Neuronal stem cell (in vitro differentiated cells): ENCODE measurements at places on chromosomes 6 and 20.
A peak's percentile ranks its signal among the peaks of the same experiment; 100 is the strongest.

DNA sequence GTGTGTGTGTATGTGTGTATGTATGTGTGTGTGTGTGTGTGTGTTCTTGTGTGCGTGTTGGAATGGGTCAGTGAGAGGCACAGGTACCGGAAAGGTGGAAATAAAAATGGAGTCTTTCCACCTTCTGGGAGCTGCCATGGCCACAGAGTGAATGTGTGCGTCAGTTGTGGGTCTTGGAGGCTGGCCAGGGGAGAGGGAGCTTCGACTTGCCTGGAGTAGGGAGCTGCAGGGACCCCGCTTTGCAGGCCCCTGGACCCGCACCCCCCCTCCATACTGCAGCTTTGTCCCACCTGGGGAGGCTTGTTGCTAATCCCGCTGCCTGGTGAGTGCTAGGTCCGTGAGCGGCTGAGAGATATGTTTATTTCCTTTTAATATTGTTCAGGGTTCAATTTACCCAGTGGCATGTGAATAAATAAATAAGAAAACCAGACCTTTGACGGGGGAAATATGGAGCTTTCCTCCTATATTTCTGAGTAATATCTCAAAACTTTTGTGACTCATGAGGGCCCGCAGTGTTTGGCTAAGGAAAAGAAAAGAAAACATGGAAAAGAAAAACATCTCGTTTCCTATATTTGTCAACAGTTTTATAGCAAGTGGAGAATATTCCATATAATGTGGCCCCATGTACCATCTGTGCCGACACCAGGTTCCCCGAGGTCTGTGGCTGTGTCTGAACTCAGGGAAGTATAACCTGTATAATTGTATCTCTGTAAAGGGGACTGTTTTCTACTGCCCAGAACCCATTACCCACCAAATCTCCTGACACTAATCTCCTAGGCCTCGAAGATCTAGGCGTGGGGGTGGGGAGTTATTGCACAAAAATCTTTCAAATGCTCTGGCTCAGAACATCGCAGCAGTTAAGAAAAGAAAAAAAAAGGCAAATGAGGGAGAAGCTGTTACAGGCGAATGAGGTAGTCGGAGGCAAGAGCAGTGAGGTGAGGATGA lies 24.6 kb upstream of the CCDC167 start:
- DNase-seq, result no peak

- DNase-seq, result no peak
These were observed 556 bp downstream of the PANK2 start for GRCh38 chr20:3889489-3890397.

- no peak for DNase-seq
These were observed 263.7 kb downstream of the TAF4 start for GRCh38 chr20:61801857-61802442.

DNA sequence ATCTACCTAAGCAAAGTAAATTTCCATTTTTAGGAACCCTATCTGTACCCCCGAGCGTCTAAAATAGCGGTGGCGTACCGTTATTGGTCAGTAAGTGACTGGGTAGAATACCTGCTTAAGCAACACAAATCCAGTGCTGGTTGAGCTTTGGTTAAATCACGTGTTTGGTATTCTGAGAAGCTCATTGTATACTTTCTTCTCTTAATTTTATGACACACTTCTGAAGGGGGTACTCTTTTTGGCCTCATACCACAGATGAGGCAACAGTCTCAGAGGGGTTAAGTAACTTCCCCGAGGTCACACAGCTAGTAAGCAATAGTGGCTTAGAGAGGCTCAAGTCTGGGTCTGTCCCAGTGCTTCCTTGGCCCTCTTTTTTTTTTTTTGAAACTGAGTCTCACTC lies 151.2 kb downstream of the TFAP2C start:
- DNase-seq, result no peak

DNA sequence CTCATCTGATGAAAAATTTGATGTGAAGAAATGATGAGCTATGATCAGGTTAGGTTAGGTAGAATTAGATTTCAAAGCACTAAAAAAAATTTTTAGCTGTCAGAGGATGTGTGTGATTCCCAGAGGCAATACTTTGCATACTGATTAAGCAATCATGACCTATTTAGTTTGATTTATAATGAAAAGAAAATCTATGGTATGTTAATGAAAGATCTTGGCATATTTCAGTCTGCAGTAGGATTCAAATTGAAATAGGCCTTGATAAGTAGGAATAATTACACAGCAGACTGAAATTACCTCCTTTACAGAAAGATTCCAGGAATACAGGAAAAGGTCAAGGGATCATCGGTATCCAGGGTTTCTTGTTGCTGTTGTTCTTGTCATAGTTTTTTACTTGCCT lies 69.3 kb downstream of the HDDC2 start:
- DNase-seq, result no peak

GRCh38 chr20:10642856-10643559 lies 30.8 kb downstream of the JAG1 start:
- DNase-seq, result no peak

GRCh38 chr6:113457198-113457597 lies 399.9 kb upstream of the MARCKS start:
- no peak for DNase-seq

DNA sequence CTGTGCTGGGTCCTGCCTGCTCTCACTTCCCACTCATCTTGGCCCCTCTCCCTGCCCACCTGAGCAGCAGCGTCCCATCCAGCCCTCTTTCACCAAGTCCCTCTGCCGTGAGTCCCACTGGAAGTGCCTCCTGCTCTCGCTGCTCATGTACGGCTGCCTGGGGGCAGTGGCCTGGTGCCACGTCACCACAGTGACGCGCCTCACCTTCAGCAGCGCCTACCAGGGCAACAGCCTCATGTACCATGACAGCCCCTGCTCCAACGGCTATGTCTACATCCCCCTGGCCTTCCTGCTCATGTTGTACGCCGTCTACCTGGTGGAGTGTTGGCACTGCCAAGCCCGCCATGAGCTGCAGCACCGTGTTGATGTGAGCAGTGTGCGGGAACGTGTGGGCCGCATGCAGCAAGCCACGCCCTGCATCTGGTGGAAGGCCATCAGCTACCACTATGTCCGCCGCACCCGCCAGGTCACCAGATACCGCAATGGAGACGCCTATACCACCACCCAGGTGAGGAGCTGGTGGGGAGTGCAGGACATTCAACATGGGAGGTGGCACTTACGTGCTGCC lies 2.8 kb downstream of the TMEM151B start:
- no peak for DNase-seq

GRCh38 chr6:118408863-118409262 lies 139.2 kb upstream of the PLN start:
- DNase-seq, result no peak

GRCh38 chr6:169923468-169924464 lies 172.3 kb downstream of the ERMARD start:
- DNase-seq, result no peak

- no peak for DNase-seq
These were observed 357.2 kb upstream of the RGS17 start for GRCh38 chr6:153488267-153488666.

DNA sequence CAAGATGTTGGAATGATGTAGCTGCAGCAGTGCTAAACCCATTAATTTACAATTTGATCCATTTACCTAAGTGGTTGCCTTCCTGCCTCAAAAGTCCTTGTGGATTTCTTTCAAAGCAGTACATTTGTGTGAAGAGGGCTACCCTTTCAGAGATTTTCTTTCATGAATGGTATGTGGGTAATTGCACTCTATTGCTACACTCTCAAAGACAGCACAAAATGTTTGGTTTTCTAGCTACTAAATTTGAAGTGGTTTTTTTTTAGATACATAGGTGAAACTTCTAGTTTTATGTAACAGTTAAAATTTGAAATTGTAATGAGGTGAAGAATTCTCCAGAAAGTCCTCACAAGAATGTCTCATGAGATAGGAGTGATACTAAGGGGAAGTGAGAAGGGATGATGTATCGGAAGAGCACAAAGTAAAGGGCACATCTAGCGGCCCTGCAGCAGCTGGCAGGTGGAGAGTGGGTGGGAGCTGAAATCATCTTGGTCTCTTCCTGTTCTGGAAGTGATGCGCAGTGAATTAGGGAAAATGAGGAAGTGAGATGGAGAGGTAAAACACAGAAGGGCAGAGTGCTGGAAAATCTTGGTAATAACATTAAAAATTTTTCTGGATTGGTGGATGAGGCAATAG lies 236.8 kb upstream of the MAN1A1 start:
- no peak for DNase-seq

DNA sequence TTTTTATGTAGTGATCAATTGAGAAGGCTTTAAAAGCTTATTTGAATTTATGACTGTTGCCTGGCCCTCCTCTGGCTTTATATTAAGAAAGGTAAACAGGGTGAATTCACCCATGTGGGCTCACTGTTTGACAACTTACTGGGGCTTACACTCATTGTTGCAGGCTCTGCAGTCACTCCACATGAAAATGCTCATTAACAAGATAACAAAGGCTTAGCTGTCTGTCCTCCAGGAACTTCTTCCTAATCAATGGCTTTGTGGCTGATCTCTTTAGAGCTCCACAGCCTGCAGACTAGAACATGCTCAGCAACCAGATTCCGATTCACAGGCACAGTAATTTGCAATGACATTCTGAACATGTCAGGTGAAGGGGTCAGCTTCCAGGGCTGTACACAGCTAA lies 323.2 kb upstream of the MAN1A1 start:
- peak; percentile 58 for DNase-seq

GRCh38 chr6:10627800-10628199 lies 66.6 kb downstream of the C6orf52 start:
- DNase-seq, result no peak

DNA sequence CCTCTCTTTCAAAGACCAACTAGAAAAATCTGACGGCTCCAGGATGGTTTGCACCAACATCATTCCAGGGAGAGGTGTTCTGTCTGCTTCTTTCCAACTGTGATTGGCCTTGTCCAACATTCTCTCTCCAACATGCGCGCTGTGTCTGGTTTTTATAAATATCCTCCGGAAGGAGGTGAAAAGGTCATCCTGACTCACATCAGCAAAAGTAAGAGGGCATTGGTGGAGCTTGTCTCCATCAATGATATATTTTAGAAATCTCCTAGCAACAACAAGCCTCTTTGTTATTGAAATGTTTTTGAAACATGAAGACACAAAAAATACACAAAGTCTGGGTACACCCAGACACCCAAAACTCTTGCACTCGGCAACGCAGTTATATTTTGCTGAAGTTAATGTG lies 475.3 kb upstream of the JARID2 start:
- no peak for DNase-seq

- DNase-seq, result no peak
These were observed 738.1 kb upstream of the GJE1 start for GRCh38 chr6:141394565-141395051.
